ENCODE measurements at places on chromosomes 3 and 15.

GRCh38 chr15:62545467-62546227, 380.6 kb upstream of the C2CD4B start:
- no peak for DNase-seq

DNA sequence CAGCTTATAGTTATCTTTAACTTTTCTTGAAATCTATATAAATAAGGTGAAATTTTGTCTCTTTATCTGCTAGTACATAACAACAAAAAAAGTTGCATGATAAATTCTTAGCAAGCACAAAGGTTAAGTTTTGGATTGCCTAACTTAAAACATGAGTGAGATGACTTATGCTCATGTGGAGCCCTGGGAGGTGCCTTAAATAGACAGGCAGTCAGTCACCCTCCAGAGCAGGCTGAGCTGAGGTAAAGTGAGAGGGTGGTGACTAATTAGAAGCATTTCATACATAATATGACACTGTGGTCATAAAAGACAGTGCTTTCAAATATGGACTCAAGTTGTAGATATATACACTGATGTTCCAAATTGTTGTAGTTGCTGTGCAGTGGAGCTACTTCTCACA, 14.6 kb upstream of the MME start:
- DNase-seq, result no peak

GRCh38 chr15:76787273-76787672, 117.9 kb downstream of the SCAPER start:
- DNase-seq, result no peak

DNA sequence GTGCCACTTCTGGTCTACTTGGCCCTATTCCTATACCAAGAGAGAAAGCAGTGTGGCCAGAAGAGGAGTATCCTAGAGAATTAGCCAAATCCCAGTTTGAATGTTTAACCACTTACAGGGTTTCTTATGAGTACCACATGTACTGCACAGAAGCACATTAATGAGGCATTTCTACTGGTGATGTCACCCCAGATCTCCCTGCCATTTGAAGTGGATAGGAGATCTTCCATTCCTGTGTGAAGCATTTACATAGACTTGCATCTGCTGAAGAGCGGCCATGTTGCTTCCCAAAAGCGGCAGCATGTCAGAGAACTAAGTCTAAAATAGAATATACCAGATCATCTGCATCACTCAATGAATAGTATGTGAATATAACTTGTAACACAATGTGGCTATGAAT, 108.4 kb upstream of the TUSC7 start:
- no peak for DNase-seq

DNA sequence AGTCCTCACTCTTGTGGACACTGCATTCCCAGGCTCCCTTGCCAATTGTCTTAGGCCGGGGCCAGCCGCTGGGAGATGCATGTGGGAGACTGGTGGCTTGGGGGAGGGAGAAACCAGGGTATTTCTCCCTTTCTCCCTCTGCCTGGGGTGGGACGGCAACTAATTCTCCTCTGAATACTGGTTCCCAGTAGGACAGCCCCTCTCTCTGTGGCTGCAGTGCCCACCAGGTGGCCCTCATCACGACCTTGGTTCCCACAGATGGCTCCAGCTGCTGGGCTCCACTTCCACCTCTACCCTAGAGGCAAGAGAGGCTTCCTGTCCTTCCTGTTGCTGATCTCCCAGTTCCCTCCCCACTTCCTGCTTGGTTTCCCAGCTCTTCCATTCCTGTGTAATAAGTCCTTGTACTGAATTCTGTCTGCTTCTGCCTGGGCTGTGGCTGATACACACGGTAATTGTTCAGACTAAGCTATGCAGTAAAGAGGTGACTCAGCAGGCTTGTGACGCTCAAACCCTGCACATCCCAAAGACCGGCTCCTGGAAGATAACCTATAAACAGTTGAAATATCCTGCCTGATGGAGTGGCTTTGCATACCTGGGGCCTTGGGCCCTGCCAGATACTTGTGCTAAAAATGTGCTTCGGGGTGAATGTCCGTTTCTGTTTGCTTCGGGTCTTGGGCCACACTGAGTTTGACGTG, 20.4 kb upstream of the COPG1 start:
- DNase-seq, result no peak

GRCh38 chr3:196238612-196239560, 22.6 kb downstream of the SLC51A start:
- DNase-seq, result no peak

DNA sequence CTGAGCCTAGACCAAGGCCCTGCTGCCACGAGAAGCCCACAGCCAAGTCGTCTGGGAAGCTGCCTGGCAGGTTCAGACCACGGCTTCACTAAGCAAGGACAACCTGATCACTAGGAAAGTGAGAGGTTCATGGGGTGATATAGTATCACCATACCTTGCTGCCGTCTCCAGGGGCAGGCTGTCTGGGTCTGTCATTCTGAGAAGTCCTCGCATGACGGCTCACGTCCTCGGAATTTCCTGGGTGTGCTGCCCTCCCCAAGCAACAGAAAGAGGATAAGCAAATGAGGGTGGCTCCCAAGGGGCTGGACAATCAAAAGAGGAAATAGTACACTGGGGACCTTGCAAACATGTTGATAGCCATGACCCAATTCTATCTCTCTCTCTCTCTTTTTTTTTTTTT, 207.4 kb upstream of the IGF1R start:
- DNase-seq, result no peak

DNA sequence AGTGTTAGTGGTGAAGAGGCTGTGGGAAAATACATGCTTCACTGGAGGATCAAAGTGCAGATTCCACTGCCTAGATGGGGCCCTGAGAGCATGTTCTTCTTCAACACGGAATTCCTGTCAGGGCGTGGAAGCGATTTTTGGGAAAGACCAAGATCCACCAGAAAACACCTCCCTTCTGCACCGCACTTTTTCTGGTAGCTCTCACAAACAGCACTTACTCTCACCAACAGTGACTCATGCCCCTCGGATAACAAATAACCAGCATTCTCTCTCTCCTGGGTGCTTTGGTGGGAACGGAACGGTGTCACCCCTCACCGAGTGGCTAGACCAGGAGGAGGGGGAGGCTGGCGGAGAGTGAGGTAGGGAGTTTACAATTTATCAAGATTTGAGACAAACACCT, 40.1 kb downstream of the ADAMTSL3 start:
- no peak for DNase-seq

DNA sequence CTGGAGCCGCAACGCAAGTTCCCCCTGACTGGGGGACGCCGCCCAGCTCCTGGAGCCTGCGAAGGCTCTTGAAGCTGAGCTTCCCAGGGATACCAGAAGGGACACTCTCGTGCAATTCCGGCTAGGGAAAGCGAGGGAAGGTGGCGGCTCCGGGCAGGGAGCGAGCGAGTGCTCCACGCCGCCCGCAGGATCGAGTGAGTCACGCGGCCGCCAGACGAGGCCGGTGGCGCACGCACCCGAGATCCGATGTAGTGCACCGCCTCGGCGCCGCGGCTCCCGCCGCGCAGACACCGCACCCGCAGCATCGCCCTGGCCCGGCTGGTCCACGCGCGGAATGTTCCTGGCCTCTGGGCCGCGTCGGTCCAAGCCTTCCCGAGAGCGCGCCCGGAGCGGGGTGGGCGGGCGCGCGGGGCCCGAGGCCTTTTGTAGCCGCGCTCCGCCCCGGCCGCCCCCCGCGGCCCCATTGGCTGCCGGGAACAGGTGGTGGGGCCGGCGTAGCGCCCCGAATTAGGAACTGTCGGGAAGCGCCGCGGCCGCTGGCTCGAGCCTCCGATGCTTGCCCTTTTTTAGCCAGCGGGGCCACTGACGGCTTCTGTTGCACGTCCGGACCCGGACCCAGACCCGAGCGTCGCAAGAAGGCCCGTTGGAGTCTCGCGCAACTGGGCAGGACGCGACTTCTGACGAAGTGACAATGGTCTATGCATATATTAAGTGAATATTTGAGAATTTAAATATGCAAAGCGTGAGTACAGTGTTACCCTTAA, at the start of gene GATM:
Gene GATM, minus strand, starts transcription at position 396 of the 764 bp plus-strand sequence. Its CDS starts 91 bp downstream, at position 305.
- no peak for DNase-seq

- no peak for DNase-seq
Observed at GRCh38 chr3:5504135-5504534, 316.6 kb downstream of the EDEM1 start.

- DNase-seq, result no peak
Observed at GRCh38 chr3:104514776-104515175, 851.9 kb upstream of the ALCAM start.

DNA sequence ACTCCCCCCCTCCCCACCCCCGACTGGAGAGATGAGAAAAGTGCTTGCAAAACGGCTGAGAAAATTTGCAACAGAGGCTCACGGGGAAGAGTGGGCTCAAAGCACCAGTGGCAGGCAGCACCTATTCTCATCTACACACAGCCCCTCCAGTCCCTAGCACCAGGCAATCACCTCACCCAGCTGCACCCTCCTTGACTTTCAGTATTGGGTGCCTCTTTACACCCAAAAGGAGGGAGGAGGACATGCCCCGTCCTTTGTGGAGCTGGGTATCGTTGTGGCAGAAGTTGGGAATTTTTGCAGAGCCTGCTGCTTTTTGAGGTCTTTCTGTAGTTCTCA, 182.8 kb upstream of the TOPAZ1 start:
- no peak for DNase-seq

DNA sequence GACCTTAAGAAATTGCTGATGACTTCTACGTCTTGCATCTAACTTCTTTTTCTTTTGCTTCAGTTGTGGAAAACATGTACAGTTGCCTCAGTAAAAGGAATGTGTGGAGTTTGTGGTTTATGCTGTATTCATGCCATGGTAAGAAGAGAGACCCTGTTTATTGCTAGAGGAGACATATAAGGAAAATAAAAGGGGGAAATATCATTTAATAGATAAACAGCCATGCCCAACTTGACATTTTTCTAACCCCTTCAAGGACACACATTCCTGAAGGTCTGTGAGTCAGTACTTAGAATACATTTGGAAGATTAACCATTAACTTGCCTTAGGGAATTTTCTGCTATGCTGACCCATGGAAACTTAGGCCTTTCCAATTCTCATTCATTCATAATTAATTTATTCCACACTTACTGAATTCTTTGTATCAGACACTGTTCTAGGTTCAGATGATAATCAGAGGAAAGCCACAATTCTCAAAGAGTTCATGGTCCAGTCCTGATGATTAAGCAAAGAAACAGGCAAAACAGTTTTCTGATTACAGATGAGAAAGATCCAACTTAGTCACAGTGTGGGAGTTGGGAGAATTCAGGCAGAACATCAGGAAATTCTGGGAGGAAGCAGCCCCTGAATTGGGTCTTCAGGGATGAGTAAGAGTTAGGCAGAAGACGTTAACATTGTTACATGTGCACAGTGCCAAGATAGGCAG, 329.8 kb upstream of the RASGRP1 start:
- DNase-seq, result no peak

DNA sequence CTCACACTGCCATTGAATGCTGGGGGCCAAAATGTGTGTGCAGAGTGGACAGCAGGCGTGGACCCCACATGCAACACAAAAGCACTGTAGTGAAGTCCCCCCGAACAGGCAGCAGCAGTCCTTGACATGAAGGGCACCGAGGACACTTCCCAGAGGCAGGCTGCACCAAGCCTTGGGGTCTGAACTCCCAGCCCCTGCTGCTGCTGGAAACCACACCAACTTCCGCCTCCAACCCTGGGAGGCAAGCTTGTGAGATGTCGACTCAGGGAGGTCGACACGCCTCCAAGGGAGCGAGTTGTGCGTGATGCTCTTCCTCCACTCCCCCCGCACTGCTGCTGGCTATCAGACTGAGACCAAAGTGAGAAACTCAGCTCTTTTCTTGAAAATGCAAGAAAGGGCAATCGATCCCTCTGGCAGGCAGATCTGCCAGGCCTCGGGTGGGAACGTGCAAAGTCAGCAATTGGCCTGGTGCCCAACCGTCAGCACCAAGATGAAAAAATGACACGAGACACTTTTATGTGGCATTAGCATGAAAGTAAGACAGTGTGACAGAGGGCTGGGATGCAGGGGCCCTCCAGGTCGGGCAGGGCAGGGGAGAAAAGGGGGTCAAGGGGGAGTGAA, 43.6 kb downstream of the WHAMM start:
- DNase-seq, result no peak

GRCh38 chr15:85531083-85531482, 150.7 kb downstream of the AKAP13 start:
- no peak for DNase-seq

DNA sequence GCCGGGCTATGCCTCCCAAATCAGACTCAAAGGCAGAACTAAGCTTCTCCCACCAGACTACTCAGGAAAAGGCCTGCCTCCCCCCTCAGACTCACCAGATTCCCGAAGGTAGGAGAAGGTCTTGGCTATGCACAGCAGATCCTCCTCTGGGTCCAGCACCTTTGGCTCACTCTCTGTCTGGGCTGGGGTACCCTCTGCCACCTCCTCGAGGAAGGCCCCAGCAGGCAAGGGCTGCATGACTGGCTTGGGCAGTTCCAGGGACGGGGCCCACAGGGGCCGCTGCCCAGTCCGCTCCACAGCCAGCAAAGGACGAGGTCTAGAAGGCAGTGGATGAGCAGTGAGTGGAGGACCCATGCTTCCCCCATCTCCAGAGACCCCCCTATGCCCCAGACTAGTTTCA, 3.3 kb downstream of the CISH start:
- no peak for DNase-seq

DNA sequence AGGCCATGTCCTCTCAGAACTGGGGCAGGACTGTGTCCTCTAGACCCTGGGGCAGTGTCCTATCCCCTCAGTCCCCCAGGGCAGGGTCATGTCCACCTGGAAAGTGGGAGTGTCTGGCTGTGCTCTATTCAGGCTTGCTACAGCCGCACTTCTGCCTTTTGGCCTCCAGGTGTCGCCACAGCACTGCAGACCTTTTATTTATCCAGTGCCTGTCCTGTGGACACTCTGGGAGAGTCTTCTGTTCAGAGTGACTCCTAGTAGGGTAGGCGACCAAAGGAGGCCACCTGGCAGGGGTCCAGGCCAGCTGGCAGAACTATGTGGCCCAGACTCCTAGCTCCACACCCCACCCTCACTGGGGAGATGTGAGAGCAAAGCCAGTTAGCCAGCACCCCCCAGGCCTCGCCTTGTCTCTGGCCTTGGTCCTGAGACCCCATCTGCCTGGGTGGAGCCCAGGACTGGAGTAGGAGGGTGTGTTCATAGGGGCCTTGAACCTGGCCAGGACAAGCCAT, 3.9 kb downstream of the TMIE start:
- peak; percentile 36 for DNase-seq

DNA sequence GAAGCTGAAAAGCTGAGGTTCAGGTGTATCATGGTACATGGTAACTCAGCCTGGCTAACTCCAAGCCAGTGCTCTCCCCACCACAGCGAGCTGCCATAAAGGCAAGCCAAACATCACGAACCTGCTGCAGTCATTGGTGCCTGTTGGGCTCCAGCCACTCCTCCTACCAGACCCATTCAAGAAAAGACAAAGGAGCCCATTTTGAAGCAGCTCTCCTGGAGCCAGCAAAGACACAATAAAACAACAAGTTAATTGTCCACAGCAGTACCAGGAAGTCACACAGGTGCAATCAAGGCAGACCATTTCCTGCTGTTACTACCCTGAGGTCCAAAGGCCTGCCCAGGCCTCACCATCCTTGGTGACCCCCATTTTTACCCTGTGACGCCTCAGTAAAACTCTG, 77.6 kb downstream of the DAPK2 start:
- DNase-seq, result no peak

GRCh38 chr3:31832551-31832950, 148.5 kb downstream of the OSBPL10 start:
- no peak for DNase-seq
